ENCODE measurements at places on chromosomes 6 and 20. TPM values are rescaled to one million over a fixed set of nuclear protein-coding genes. Genes with fewer than 3 reads are reported as not detected.

GRCh38 chr6:166616261-166617238 lies 10.5 kb downstream of the RPS6KA2 start:
- DNase-seq, result no peak

- DNase-seq, result no peak
Measured at GRCh38 chr20:50367739-50368375, 142.3 kb upstream of the PTPN1 start.

The BRD2 gene
- total RNA-seq, result 219 TPM

DNA sequence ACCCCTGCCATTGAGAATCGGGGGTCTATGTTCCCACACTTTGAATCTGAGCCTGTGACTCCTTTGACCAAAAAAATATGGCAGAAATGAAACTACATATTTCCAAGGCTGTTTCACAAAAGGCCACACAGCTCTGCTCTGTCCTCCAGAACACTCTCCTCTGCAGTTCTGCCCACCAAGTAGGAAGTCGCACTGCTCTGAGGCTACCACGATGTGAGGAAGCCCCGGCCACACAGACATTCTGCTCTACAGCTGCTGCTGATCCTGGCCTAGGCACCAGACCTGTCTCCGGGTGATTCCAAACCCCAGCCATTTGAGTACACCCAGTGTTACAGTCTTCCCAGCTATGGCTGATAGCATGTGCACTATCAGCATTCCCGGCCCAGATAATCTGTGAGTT lies 85.1 kb downstream of the LYRM4 start:
- DNase-seq, result peak; percentile 35

GRCh38 chr6:39143238-39143930 lies 28.4 kb upstream of the SAYSD1 start:
- no peak for DNase-seq

DNA sequence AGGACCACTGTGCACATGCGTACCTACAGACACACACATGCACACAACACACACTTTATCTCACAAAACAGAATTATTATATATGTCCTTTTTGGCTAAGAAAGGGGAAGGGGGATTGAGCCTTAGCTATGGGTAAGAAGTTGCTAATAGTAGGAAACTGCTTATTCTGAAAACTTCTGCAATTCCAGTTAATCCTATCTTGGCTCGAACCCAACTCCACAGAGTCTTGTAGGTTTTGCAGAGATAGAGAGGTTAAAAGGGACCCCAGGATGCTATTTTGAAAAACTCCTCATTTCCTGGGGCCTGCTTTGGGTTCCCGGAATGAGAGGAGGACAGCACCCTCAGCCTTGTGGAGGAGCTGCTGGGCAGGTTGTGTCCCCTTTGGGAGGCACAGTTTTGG lies 233.8 kb downstream of the CLIC5 start:
- DNase-seq, result no peak

- no peak for DNase-seq
Measured at GRCh38 chr20:2859330-2860121, 13.8 kb upstream of the PTPRA start.

The DTD1 gene
- total RNA-seq, result 53.5 TPM

The TFAP2C gene
- total RNA-seq, result not detected

GRCh38 chr6:37794825-37795224 lies 24.7 kb upstream of the ZFAND3 start:
- DNase-seq, result no peak
